ENCODE measurements at places on chromosomes 6 and 20.

GRCh38 chr6:72855471-72855870 is 233.6 kb downstream of the KCNQ5 start:
- no peak for DNase-seq

- DNase-seq: no peak
These were observed 224.8 kb downstream of the SYNDIG1 start for GRCh38 chr20:24694157-24694726.

DNA sequence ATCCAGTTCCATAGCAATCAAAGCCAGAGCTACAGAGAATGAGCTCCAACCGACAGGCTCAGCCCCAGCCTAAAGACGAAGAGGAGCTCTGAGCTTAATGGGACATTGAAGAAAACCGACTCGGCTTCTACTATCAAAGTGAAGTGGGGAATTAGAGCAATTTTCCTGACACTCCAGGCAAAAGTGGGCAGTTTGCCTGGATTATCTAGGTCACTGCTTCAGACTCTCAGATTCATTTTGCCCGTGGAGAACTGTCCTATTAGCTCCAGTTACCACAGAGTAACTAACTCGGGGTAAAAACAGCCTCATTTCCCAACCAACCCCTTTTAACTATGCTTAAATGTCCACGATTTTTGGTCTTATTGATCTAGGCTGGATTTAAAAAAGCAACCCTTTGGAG is 592.1 kb upstream of the NRSN1 start:
- DNase-seq: no peak

GRCh38 chr6:35392773-35393672 is 50.7 kb downstream of the PPARD start:
- no peak for DNase-seq

DNA sequence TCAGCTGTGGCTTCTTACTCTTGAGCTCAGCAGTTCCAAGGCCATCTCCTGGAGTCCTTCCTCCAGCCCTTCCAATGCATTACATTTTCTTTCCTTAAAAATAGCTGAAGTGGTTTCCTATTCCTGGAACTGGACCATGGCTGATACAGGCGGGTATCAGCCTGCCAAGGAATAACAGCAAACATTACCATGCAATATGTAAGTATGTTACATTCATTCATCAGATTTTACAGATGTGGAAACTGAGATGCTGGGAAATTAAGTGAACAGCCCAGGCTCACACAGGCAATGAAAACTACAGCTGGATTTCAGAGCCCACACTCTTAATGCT is 100.4 kb downstream of the NRN1 start:
- no peak for DNase-seq

DNA sequence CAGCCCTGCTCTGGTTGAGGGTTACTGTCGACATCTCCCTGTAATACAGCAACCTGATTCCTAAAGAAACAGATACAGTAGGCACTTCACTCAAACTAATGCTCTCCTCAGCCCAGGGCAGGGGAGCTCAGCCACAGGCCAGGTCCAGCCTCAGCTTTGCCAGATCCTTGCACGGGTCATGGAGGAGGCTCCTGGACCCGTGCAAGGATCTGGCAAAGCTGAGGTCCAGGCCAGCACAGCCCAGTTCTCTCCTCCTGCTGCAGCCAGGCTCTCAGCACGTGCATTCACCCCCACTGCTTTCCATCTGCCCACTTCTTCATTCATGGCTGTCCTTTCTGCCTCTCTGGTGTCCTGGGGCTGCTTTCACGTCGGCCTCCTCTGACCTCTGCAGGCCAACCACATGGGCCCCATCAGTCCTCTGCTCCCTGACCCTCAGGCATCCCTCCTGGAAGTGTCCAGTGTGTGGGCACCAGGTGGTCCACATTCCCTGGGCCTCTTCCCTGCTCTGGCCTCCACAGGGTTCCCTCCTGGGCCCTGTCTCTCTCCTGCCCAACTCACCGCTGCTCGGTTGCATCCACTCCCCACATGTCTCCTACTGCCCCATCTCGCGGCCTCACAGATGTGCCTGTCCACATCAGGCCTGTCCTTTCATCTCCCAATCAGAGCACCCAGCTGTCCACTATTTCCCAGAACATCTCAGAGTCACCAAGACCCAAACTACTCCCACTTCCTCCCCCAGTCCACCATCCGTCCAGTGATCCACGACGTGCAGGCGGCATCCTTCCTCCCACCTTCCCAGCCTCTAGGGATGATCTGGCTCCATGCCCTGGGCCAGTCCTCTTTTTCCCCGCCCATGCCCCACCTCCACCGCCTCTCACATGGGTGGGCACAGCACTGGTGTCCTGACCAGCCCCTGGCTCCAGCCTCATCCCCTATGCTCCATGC is 11.8 kb upstream of the CD93 start:
- DNase-seq: no peak

DNA sequence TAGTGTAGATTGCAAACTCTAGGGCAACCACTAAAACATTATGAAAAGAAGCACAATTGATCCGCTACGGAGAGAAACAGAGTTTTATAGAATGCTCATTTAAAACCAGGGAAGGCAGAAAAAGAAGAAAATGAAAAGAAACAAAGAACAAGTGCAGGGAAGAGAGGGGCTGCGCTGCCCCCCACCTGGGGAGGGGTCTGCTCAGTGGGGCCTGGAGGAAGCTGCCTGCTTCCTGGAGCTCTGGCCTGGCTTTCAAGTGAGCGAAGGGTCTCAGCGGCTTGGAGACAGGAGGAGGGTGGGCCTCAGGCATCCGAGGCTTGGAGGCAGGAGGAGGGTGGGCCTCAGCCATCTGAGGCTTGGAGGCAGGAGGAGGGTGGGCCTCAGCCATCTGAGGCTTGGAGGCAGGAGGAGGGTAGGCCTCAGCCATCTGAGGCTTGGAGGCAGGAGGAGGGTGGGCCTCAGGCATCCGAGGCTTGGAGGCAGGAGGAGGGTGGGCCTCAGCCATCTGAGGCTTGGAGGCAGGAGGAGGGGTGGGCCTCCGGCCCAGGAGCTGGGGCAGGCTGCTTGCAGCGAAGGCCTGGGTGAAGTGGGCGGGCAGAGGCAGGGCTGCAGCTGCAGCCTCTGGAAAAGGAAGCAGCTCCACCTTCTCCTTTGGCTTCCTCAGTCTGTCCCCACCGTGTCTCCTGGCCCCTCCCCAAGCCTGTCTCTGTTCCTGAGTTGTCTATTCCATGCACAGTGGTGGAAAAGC is 406.3 kb downstream of the TAF4 start:
- no peak for DNase-seq
